ENCODE measurements at places on chromosomes 5 and 9.

- no peak for DNase-seq
Measured at GRCh38 chr9:37938121-37938891, 34.4 kb upstream of the SLC25A51 start.

GRCh38 chr9:16309082-16309468 lies 561.4 kb downstream of the BNC2 start:
- DNase-seq, result no peak

- no peak for DNase-seq
Measured at GRCh38 chr5:135218790-135219568, 180.1 kb downstream of the MACROH2A1 start.

- DNase-seq, result no peak
Measured at GRCh38 chr9:123104807-123105206, 71.3 kb downstream of the GPR21 start.

DNA sequence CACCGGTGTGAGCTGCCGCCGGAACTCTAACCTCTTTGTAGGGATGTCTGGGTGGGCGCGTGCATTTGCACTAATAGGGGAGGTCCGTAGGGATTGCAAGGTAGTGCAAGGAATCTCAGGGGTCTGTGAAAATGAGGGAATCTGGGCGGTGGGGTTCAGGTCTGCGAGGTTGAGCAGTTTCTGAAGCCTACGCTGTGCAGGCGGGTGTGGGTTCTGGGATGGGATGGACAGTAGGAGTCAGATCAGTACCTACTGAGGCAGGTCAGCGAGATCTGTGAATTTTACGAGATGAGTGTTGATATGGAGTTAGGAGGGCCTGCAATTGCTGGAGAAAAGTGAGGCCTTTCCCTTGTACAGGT lies 856 bp upstream of the ATOSB start:
- DNase-seq, result peak; percentile 9

DNA sequence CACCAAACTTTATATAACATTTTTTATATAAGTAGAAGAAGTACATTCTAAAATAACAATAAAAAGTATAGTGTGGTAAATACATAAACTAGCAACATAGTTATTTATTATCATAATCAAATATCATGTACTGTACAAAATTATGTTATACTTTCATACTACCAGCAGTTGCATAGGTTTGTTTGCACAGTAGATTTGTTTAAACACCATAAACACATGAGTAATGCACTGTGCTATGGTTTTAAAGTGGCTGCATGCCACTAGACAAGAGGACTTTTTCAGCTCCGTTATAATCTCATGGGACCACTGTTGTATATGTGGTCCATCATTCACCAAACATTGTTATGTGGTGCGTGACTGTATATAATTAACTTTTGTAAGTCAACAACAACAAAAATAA lies 137.6 kb downstream of the DRD1 start:
- DNase-seq, result no peak

DNA sequence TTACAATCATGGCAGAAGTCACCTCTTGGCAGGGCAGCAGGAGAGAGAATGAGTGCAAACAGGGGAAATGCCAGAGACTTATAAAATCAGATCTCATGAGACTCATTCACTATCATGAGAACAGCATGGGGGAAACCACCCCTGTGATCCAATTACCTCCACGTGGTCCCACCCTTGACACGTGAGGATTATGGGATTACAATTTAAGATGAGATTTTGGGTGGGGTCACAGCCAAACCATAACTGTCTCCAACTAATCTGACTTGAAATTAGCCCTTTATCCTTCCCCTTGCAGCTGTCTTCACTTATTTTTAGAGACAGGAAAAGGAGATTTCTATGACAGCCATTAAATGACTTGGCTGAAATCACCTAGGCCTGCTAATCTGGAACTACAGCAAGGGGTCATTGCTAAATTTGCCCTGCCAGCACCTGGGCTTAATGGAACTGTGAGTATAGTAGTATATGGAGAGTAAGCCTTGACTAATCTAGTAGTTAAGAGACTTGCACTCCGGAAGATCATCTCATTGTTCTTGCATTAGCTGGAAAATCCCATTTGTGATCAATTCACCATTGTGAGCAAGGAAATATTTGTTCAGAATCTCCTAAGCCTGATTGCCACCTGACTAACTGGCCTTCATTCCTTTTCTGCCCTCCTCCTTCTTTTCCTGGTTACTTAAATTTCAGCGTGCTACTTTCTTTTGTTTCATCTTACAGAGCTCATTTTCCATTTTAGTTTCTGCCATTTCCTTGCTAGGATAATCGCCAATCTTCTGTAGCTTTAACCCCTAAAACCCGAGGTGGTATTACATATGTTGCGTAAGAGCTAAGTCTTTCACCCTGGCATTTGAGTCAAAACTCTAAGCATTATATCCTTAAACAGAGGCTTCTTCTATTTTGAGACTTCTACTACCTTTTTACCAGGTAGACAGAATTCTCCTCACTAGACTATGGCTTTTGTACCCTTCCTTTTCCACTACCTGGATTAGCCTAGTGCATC lies 65.3 kb upstream of the RUSC2 start:
- DNase-seq, result no peak

DNA sequence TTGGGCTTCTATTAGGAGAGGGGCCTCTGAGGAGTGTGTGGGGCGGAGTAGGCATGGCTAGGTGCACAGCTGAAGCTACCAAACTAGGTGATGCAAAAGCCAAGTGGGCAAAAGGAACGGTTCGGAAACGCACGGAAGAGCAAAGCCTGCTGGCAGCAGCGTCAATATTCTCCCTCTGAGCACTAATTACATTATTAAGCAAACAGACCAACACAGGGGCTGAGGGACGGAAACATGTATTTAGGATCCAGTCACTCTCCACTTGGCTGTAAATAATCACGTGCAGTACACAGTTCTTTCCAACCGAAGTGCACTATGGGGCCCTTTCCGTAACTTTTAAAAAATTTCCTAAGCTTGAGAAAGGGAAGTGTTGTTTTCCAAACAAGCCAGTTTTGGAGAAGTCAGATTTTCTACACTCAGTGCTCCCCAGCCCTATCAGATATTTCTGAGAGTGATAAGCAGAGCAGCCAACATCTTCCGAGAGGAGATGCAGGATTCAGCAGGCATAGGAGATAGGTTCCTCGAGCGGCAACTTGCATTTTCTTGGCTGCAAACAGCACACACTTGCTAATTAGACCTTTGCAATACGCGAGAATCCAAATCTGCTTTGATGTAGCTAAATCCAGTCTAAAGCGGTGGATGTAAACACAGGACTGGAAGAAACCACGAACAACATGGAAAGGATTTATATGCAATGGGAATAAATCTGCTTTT lies 217.2 kb upstream of the TBCA start:
- no peak for DNase-seq

DNA sequence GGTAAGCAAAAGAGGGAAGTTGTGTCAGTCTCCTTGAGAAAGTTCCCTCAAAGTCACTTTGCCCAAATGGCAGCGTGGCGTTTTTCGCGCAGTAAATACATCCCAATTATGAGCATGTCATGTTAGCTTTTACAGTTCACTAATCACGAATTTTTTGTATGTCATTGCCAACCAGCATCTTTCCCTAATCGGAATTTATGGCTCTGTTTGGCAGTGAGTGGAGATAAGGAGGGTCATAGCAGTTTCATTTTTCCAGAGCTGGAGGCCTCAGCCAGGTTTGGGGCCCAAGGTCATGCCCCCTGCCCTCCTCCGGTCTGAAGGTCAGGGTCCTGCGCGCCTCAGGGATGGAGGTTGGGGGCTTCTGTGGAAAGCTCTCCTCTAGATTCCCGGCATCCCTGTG lies 50.1 kb downstream of the C5orf15 start:
- no peak for DNase-seq

GRCh38 chr9:31140316-31140715 lies 1244.1 kb upstream of the ACO1 start:
- no peak for DNase-seq

DNA sequence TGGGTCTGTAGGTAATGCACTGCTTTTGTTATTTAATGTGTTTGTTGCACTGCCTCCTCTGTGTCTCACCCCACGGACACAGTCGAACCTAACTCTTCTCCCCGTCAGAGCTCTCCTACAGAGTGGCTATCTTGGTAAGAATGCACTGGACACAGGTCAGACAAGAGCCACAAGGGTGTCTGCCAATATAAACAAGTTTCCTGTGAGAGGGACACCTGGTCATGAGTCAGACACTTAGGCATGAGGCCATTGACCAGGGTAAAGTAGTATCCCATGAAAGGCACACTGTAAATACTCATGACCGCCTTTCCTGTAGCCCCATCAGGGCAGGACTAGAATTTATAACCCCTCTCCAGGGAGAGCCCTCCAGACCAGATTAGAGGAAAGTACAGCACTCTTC lies 115.5 kb downstream of the SLC12A2 start:
- DNase-seq, result no peak

- DNase-seq, result no peak
Measured at GRCh38 chr5:64458948-64459347, 46.9 kb upstream of the RGS7BP start.

DNA sequence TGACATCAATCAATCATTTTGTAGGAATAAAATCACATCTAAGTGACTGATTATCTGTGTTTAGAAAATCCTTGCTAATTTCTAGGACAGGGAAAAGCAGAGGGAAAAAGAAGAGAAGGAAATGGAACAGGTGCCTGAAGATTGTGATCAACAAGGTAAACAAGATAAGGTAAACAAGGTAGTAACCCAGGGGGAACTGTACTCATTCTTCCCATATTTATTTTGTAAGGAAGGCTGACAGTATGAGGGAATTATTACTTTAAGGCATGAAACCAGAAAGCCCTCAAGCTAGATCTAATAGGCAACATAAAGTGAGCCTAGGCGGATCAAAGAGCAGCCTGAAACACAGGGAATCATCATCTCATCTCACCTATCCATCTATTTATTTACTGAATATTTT lies 231.1 kb downstream of the MLLT3 start:
- no peak for DNase-seq

GRCh38 chr5:112136773-112137172 lies 282.3 kb downstream of the EPB41L4A start:
- DNase-seq, result no peak

GRCh38 chr5:98656796-98657195 lies 116.7 kb upstream of the RGMB start:
- DNase-seq, result no peak

DNA sequence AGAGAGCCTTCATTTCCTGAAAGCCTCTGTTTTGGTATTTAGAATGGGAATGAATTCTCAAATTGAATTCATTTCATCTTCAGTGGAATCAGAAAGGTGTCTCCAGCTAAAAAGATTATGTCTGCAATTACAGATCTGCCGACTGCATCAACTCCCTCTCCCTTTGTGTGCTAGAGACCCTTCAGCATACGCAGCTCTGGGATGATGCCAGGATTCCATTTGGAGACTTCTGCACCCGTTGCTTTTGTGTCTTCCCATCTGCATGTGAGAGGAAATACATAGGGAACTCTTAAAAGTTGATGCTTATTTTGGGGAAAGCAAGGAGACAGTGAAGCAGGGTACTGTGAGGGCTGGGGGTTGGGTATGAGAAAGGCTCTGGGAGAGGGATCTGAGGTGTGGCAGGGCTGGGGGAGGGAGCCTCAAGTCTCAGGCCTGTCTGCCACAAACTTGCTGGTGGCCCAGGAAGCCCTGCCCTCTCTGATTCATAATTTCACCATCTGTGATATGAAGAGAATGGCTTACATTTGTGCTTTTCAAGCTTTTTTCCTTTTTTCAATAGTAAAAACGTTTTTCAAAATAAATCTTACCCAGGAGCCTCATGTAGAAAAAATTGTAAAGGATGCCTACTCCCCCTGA lies 89.7 kb upstream of the SAP30L start:
- DNase-seq, result no peak

- no peak for DNase-seq
Measured at GRCh38 chr5:141641634-141642267, 5.0 kb downstream of the RELL2 start.

DNA sequence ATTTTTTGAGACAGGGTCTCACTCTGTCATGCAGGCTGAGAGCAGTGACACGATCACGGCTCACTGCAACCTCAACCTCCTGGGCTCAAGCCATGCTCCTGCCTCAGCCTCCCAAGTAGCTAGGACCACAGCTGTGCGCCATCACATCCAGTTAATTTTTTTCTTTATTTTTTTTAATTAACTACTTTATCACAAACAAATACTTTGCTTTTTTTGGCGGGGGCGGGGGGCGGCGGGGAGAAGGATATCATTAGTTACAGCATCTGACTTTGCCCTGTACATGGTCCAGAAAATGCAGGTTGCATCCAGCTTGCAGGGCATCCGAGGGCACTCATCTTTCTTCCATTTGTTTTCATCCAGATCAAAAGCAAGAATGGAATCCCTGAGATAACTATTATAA lies 201.8 kb upstream of the IER5L start:
- no peak for DNase-seq

- DNase-seq, result no peak
Measured at GRCh38 chr9:129551393-129551973, 69.4 kb downstream of the C9orf50 start.

DNA sequence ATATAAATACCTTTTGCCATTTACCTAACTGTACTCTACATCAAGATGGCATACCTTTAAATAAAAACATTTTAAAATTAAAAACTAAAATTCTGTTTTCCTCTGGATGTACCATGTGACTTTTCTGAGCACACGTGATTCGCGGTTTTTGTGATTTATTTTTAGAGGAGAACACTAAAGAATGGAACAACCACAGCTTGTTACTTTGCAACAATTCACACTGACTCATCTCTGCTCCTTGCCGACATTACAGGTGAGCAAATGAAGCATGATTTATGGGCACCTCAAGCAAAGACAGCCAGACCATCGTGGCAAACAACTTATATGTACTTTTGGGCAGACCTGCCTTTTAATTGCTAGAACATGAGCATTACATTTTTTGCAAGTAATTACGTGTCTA lies 61.3 kb downstream of the GDA start:
- no peak for DNase-seq

- DNase-seq, result no peak
Measured at GRCh38 chr5:150322202-150322601, 19.5 kb upstream of the ARSI start.

GRCh38 chr5:143412661-143413342 lies 9.3 kb upstream of the NR3C1 start:
- no peak for DNase-seq

- DNase-seq, result no peak
Measured at GRCh38 chr9:90162819-90163218, 479.8 kb downstream of the DIRAS2 start.

DNA sequence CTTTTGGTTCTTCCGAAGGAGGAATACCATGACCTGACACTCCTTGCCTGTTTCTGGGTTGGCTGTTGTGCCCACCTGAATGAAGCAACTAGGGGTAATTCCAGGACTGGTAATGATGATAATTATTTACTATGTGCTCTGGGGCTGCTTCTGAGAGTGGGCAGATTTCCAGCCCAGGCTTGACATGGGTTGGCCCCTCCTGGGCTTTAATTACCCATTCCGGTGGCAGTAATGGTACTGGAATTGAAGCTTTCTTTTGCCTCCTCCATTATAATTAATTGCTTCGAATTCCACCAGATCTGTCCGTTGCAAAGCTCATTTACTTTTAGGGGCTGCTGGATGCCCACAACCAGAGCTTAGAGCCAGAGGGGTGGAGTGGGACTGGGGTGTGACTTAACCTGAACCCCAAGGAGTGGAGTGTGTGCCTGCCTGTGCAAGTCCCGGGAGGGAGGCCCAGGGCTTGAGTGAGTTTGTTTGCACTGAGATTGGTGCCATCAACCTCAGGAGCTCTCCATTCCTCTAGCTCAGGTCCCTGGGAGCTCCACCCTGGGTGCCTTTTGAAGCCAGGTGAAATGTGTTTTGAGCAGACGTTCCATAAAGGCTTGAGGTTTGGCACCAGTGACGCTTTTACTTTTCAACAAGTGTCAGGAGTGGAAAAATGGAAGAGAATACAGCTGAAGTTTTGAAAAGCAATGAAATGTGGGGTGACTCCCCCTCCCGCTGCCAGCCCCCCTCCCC lies 214.6 kb downstream of the PDZD2 start:
- peak; percentile 3 for DNase-seq

- DNase-seq, result no peak
Measured at GRCh38 chr9:135326141-135326540, 153.4 kb upstream of the PPP1R26 start.
